Left renal cortex interstitium (tissue), 4 donors: ENCODE measurements at places on chromosomes 4 and X. TPM values are rescaled to one million over a fixed set of nuclear protein-coding genes. Genes with fewer than 3 reads are reported as not detected.

Gene RBM41
- 18.6 TPM for polyA plus RNA-seq

Gene MAGEA1
- polyA plus RNA-seq, result not detected

Gene MAGEA4
- not detected for polyA plus RNA-seq

Gene MTMR8
- 1.8 TPM for polyA plus RNA-seq

Gene SOX3
- polyA plus RNA-seq, result not detected

Gene ELF4
- 12.1 TPM for polyA plus RNA-seq

Gene TRPC3
- polyA plus RNA-seq, result 1.3 TPM

Gene ADGRG4
- polyA plus RNA-seq, result not detected

Gene AKAP4
- polyA plus RNA-seq, result 0.19 TPM

Gene SPANXB1
- not detected for polyA plus RNA-seq

Gene BEX5
- polyA plus RNA-seq, result 11.7 TPM

Gene PRR32
- polyA plus RNA-seq, result not detected

Gene HPGDS
- polyA plus RNA-seq, result 3.7 TPM

Gene NAP1L5
- polyA plus RNA-seq, result 14.6 TPM

Gene EFHC2
- polyA plus RNA-seq, result 10.1 TPM

Gene DSPP
- 0.04 TPM for polyA plus RNA-seq
